LoVo (cell line): ENCODE measurements at places on chromosomes 4 and X.

GRCh38 chr4:40656201-40656863, 26.7 kb upstream of the RBM47 start:
- no peak for DNase-seq

- no peak for DNase-seq
Observed at GRCh38 chrX:50813843-50814661, at the start of gene SHROOM4. TSS of gene SHROOM4 (minus strand) at chrX:50814194. CDS start at chrX:50814018, 176 bp downstream.

DNA sequence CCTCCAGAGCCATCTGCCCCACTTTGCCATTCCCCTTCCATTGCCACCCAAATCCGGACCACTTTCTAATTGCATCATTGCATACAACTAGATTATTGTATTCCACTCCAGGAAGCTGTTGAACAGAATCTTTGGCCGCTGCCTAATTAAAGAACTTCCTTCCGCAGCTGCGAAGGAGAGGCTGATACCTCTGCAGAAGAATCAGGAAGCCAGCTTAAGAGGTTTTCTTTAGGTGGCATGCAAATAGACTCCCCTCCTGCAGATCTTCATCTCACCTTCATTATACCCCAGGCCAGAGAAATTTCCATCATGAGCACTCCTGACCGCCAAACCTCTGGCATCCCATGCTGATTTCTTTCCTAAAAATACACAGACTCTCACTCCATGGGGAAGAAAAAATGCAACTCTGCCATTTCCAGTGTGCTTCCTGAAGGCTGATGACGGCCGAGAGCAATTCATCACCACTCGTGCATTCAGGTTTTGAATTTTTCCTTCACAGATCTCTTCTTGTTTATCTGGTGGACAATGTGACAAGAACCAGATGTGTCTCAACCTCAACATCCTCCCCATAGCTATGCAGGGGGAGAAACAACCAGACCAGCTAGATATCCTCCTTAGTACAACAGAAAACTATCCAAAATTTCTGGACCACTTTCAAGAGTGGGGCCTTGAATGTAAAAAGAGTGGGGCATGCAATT, 31.2 kb downstream of the LGI2 start:
- no peak for DNase-seq

DNA sequence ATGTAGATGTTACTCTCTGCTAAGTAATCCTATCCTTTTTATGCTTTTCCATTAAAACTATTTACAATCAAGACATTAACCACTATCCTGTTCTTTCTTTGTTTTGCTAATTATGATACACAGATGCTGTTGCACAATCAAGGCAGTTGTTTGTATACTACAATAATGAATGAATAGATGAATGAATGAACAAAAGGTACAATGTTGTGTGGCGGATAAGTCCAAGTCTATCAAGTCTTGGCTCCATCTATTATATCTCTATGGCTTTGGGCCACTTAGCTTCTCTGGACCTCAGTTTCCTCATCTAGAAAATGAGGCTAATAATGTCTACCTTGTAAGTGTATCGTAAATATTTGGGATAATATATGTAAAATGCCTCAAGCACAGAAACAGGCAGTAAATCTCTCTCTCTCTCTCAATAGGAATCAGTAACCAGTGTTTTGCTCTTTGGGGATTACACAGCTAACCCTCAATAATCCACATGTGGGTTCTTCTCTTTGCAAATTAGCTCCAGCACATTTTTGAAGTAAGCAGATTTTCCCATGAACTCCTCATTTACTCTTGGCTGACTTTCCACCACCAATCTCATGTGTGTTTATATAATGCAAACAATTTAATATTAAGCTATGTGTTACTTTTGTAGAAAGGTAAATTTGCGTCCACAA, 27.8 kb upstream of the TSPAN5 start:
- no peak for DNase-seq

DNA sequence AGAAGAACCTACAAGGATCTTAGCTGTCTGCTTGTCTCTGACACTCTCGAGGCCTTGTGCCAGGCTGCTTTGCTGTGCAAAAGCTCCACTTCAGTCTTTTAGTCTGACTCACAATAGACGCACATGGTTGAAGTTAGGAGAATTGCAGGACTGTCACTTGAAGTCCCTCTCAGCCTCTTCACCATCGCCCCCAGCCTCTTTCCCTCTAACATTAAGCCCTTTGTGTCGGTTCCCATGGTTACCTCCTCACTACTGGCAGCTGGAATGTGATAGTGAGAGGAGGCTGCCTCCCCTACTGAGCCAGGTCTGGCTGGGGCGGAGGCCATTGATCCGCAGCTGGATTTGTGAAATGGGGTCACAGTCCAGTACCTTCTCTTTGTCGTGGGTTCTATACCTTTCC, 201.8 kb downstream of the SOWAHB start:
- no peak for DNase-seq

GRCh38 chrX:24860140-24860539, 155.6 kb downstream of the ARX start:
- no peak for DNase-seq

- DNase-seq, result no peak
Observed at GRCh38 chr4:182306792-182307507, 63.7 kb downstream of the TENM3 start.

GRCh38 chrX:49071877-49072711, 1.7 kb downstream of the PRAF2 start:
- DNase-seq, result no peak

- no peak for DNase-seq
Observed at GRCh38 chr4:148849581-148849980, 407.4 kb upstream of the NR3C2 start.
